ENCODE measurements at places on chromosomes 5 and 9.

DNA sequence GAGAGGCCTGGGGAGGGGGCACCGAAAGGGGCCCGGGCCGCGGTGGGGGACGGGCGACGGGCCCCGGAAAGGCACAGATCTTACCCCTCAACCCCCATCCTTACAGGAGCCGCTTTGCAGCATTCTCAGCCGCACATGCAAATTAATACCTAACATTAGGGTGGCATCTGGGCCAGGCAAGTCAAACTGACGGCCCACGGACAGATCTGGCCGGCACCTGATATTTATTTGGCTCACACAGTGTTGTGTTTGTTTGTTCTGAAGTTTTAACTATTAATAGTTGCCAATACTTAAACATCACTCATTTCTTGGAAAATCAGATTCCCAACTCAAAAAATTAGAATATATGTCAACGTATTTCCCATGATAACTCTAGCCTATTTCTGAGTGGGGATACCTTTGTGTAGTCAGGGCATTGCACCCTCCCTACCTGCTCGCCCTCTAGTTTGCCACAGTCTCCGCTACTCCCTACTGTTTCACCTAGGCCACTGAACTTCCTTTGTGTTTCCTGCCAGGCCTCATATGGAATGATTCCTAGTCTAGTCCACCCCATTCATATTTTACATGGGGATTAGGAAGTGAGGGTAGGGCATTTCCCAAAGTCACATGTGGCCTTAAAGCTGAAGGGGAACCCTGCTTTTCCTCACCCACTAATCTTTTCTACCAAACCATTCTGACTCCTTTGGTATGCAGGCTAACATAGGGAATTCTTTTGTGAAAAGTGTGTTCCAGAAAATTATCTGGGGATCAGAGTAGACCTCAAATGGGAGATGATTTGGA, 71.9 kb upstream of the LARP1 start:
- DNase-seq, result no peak

- no peak for DNase-seq
Measured at GRCh38 chr9:79829566-79830302, 258.0 kb downstream of the TLE4 start.

DNA sequence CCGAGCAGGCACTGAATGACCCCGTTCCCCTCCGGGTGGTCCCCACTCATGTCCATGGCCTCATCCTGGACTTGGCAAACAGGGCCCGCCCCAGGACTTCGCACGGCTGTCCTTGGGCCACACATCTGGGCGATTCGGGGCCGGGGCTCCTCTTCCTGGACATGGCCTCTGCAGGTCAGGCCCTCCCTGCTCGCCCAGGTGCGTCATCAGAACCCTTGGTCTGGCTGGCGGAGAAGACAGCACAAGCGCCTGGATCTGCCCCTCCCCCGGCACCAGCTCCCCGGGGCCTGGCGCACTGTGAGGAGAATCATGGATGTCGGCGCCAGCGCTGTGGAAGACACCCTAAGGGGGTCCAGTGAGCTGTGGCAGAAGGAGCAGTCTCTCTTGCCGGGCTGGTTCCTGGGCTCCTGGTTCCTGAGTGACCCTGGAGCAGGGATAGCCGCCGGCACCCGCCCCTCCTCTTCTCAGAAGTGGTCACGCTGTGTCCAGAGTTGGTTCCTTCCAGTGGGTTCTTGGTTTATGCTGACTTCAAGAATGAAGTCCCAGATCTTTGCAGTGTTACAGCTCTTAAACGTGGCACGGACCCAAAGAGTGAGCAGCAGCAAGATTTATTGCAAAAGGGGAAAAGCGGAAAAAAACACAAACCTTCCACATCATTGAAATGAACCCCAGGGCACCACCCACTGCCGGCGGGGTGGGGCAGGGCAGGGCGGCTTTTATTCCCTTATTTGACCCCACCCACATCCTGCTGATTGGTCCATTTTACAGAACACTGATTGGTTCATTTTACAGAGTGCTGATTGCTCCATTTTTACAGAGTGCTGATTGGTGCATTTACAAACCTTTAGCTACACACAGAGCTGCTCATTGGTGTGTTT, 25.9 kb upstream of the SLC12A7 start:
- no peak for DNase-seq

GRCh38 chr9:129009584-129010141, 18.5 kb downstream of the SH3GLB2 start:
- no peak for DNase-seq

DNA sequence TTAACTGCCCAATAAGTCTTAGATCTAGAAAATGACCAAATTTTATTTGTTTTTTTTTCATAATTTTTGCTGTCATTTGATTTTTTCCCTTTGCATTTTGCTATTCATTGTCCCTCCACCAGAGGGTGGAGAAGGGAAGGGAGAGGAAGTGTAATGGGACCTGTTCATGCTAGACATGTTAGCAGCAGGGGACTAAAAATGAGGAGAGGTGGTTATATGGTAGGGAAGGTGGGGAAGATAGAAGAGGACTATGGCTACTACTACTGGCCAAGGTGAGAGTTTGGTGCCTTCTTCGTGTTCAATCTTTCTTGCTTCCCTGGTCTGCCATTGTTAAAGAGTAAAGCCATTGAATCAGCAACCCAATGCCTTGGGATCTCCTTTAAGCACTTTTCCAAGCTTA, 6.4 kb downstream of the GRIA1 start:
- DNase-seq, result no peak

GRCh38 chr9:129109537-129109903, 1.1 kb downstream of the CRAT start:
- peak; percentile 28 for DNase-seq

DNA sequence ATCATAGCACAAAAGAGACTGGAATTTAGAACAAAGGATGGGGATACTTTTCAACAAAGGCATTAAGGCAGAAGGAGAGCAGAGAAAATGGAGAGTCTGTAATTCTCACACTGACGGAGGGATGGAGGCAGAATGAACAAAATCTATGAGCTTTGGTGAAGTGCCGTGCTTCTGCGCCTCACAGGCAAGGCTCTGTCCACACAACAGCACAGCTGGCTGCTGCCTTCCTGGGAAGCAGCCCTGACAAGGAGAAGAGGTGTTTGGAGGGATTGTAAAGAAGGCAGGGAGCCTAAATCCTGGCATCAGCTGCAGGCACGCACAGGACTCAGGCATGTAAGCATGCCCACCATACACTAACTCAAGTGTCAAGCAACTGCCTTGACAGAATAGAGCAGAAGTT, 485.2 kb upstream of the KIF2A start:
- no peak for DNase-seq

DNA sequence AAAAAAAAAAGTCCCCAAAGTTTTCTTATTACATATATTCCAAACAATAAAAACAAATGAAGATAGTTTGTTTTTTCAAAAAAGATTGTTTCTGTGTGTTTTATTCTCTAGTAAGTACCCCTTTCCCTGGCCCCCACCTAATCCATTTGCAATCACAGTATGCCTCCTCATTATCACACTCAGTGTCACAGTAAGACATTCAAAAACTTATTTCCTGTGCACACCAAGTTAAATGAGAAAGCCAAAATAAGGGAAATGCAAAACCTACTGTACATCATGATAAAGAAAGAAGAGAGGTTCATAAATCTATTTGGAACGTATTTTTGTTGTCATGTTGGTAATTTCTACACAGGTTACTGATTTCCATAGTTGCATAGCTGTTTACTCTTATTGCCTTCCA, 62.3 kb downstream of the ST8SIA4 start:
- no peak for DNase-seq

DNA sequence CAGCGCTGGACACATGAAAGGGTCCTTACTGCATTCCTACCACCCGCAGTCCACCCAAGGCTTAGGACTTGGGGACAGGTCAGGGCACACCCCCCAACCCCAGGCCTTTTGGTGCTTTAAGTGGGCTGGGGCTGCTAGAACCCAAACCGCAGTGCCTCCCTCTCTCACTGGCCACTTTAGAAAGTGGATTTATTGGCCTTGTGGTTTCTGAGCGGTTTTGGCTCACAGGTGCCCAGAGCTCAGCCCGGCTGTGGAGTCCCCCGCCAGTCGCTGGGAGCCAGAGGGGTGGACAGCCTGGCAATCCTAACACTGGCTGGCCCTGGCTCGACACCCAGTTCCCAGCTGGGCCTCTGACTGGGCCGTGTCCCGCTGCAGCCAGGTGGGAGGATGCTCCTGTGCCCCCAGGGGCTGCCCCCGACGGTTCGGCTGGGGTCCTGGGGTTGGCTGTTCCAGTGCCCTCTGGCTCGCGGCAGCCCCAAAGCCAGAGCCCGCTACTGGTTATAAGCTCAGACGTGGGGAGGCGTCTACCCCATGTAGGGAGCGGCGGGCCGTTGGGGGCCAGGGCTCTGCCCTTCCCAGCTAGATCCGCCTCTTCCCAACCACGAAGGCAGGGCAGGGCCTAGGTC, 65.2 kb upstream of the RNU6ATAC start:
- DNase-seq, result no peak

DNA sequence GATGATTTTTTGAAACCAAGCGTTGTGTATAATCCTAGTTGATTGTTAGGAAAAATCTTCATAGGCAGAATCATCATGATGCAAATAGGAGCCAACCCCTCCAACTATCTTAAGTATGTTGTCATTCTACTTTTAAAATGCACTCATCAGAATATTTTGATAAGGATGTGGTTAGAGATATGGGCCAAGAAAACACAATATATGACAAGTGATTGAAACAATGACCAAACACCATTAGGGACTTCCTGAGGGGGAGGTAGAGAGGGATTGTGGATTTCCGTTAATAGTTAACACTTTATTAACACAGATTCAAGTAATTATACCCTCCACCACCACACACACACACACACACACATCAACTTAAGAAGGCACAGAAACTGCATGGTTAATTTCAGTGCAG, 143.3 kb downstream of the ARSB start:
- DNase-seq, result no peak

- DNase-seq, result no peak
Measured at GRCh38 chr5:170865622-170866021, 3.8 kb downstream of the RANBP17 start.

DNA sequence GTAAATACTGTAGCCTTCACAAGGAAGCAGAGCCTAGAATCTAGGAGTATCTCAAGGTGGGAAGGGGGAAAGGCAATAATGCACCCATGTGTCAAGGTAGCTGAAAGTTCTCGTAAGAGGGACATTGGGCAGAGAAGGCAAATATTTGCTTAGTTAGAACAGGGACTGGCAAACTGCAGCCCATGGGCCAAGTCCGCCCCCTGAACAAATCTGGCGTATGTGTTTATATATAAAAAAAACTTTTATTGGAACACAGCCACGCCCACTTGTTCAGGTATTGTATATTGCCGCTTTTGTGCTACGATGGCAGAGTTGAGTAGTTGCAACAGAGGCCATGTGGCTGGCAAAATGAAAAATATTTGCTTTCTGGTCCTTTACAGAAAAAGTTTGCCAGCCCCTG, 16.1 kb downstream of the KCNN2 start:
- no peak for DNase-seq

- no peak for DNase-seq
Measured at GRCh38 chr5:149323621-149324205, 21.6 kb upstream of the GRPEL2 start.

DNA sequence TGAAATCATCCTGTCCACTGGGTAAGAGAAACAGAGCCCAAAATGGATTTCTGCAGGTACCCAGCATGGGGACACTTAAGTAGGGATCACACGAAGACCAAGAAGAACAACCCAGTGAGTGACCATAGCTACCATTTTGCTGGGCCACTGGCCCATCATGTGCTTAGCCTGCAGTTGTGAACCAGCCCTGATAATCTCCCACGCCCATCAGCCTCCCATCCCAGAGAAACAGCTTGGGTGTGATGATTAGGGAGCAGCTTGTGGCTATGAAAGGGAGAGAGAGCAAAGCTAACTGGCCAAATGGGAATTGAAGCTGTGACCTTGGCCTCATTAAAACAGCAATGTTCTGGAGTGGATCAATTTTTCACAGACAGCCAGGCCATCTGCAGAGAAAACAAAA, 138.5 kb downstream of the SLC24A2 start:
- no peak for DNase-seq

- DNase-seq, result no peak
Measured at GRCh38 chr9:72590824-72591223, 69.4 kb downstream of the TMC1 start.

- no peak for DNase-seq
Measured at GRCh38 chr9:911005-911404, 65.5 kb upstream of the DMRT3 start.

GRCh38 chr9:69264526-69264925, 60.5 kb upstream of the ENTREP1 start:
- no peak for DNase-seq

GRCh38 chr9:83544002-83544698, 5.9 kb upstream of the FRMD3 start:
- DNase-seq, result no peak

DNA sequence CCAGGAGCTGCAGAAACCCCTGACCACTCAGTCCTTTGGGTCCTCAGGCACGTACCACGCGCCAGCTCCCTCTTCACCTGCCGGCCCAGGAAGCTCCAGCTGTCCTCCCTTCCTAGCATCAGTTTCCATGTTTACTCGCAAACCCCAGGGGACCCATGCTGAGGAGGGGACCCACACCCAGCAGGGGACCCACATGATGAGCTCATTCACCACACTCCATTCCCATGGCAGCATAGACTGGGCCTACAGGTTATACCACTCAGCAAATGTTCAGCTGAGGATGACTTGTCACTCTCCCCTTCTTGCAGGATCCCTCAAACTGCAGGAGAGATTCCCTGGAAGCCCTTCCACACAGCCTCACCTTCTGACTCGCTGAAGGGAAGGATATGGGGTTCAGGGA, 73.5 kb upstream of the GALNT10 start:
- DNase-seq, result no peak

- no peak for DNase-seq
Measured at GRCh38 chr9:37398464-37399025, 24.0 kb upstream of the GRHPR start.

DNA sequence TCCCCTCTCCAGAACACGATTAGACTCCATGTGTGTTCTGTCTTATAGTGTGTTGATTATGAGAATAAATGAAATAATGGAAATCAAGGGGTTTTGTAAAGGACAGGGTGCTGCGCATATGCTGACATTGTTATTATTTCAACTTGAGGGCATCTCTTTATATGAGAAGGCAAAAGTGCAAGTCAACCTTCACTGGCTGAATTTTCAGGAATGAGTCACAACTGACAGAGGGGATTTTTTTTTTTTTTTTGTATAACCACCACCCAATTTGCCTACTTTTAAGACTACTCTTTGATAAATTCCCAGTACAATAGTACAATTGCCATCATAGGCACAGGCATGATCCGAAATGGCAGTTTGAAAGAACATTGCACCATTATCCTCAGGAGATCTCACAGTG, 419.2 kb upstream of the NMUR2 start:
- DNase-seq, result no peak

- DNase-seq, result peak; percentile 40
Measured at GRCh38 chr9:99140685-99141314, 35.9 kb downstream of the TGFBR1 start.

GRCh38 chr5:333945-334344, 12.4 kb downstream of the AHRR start:
- no peak for DNase-seq

- DNase-seq, result no peak
Measured at GRCh38 chr5:41708604-41708940, 161.7 kb downstream of the OXCT1 start.

GRCh38 chr9:15253786-15254185, 53.2 kb downstream of the TTC39B start:
- DNase-seq, result no peak

- DNase-seq, result no peak
Measured at GRCh38 chr5:156888520-156888919, 38.4 kb downstream of the PPP1R2B start.

- DNase-seq, result no peak
Measured at GRCh38 chr5:74578356-74579044, 62.0 kb downstream of the ENC1 start.

Measured in naive thymus-derived CD4-positive, alpha-beta T cell (primary cell).